Activated naive CD4-positive, alpha-beta T cell (primary cell): ENCODE measurements at places on chromosomes 5 and 9.

DNA sequence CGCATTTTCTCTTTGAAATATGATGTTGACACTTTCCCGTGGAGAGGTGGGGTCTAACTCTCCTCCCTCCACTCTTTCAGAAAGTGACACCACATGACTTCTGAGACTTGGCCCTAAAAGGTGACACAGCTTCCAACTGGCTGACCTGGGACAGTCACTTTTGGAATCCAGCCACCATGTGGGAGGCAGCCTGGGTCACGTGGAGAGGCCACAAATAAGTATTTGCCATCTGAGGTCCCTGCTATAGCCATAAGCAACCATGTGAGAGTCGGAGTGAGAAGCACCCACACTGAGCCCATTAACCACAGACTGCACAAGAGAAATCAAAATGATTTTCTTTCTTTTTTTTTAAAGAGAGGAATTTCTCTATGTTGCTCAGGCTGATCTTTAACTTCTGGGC lies 4.1 kb upstream of the PHYKPL start:
- DNase-seq, result no peak

DNA sequence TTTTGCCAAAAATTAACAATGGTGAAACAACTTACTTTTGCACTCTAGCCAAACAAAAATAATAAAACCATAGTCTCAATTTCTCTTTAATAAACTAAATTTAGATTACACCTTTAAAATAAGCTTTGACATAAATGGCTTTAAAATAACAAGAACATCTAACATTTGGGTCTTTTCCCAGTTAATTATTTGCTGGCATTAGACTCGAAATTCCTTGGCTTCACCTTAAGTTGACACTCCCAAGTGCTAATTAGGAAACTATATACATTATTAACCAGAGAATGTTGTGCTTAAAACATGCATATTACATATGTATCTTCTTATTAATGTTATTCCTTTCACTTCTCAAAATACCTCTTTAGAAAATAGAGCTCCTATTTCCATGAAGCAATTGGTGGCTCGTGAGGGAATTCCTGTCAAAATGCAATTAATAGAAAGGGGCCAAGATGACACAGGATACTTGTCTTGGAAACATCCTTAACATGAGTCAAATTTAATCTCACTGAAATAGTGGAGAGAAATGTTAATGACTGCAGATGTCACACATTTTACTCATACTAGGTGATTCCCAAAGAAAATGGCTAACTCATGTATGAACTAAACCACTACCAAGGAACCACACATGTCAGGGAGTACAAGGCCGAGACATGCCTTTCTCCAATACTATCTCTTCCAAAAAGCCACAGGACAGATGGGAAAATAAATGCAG lies 932.9 kb upstream of the DMAC1 start:
- DNase-seq, result no peak

GRCh38 chr9:117232281-117232680 lies 182.6 kb downstream of the ASTN2 start:
- DNase-seq, result no peak

DNA sequence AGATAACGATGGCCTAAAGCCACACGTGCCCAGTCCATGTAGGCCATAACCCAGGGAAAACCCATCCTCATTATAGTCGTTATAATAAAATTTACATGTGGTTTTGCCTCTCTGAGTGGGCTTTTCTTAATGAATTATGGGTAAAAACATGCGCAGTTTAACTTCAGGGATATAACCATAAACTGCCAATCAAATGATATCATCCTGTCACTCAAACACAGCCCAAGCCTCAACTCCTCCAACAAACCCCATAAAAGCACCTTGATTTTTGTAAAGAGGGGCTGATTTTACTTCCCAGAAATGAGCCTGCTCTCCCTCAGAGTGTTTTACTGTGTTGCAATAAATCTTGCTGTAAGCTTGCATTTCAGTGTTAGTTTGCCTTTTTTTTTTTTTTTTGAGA lies 15.8 kb upstream of the SETX start:
- DNase-seq, result no peak
